GM12865 (cell line): ENCODE measurements at places on chromosomes 11 and 22.

DNA sequence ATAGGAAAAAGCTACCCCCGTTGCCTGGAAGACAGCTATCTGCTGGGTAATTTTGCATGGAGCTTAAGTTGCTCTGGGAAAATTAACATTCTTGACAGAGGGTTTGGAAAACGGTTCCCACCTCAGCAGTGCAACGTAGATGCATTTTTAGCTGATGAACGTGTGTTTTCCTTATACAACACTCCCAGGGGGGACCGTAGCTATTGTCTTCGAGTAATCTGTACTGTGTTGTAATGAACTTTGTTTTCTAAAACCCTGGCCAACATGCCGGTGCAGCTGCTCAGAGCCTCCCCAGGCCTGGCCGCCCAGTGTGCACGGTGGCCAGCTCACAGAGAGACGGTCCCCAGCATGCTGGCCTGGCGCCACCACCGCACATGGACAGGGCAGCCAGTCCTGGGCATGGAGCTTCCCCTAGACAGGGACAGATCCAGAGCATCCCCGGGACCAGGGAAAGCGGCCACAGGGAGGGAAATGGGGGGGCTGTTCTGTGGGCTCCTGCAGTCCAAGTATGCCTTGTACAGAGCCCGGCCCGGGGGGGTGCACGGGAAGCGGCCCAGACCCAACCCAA is 2.2 kb downstream of the TNNT3 start:
- no peak for DNase-seq

GRCh38 chr11:133793271-133794035 is 51.9 kb downstream of the SPATA19 start:
- no peak for DNase-seq

DNA sequence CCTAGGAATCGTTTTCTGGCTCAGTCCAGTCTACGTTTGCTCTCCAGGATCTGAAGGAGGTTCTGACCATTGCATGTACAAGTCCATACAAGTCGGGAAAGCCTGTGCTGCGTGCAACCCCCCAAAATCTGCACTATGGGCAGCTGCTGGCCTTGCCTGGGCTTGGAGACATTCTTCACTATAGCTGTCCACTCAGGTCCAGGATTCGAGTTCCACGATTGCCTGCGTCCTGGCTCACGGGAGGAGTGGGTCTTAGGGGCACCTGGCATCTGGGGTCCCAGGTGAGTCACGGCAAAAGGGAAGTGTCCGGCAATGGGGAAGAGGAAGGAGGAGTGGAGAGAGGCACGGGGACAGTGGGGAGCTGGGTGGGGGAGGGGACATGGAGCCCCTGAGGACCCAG is 563.0 kb downstream of the BRD1 start:
- no peak for DNase-seq

- DNase-seq = peak; percentile 33
Observed at GRCh38 chr11:79076526-79077115, 364.2 kb downstream of the TENM4 start.

- DNase-seq = no peak
Observed at GRCh38 chr11:80495116-80495515, 1054.3 kb upstream of the TENM4 start.

- no peak for DNase-seq
Observed at GRCh38 chr11:67030976-67031375, 8.0 kb downstream of the SYT12 start.

- no peak for DNase-seq
Observed at GRCh38 chr11:33195462-33196173, 34.3 kb upstream of the CSTF3 start.

GRCh38 chr11:4887591-4887990 is 5.9 kb downstream of the OR51T1 start:
- DNase-seq = no peak

DNA sequence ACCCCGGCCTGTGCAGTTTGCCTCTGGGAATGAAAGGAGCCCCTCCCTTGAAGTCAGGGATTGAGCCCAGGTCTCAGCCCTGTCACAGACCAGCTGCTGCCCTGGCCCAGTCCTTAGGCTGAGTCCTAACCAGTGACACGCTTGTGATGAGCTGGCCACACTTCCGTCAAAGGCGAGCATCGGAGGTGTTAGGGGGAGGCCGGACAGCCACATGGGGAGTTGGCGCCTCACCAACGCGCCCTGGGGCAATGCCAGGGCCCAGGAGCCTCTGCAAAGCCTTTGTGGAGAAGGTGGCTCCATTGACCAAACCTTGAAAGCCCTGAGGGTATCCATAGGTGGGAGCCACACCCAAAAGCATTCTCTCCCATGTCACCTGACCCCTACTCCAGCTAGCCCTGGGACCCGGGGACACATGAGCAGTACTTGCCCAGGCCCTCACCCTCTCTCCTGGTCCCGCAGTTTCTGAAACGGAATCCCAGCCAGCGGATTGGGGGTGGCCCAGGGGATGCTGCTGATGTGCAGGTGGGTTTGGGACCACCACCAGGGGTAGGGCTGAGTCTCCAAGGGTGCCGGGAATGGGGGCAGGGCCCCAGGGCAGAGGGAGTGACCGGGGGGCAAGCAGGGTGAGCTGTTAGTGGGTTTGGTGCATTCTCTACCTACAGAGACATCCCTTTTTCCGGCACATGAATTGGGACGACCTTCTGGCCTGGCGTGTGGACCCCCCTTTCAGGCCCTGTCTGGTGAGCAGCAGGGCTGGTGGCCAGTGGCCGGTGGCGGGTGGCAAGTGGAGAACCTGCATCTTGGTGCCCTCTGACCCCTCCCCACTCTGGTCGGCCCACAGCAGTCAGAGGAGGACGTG is 3.7 kb downstream of the PTPRCAP start:
- peak; percentile 37 for DNase-seq

- DNase-seq = no peak
Observed at GRCh38 chr22:35892192-35892591, 136.4 kb downstream of the RBFOX2 start.

- no peak for DNase-seq
Observed at GRCh38 chr11:24422376-24422775, 74.5 kb upstream of the LUZP2 start.

DNA sequence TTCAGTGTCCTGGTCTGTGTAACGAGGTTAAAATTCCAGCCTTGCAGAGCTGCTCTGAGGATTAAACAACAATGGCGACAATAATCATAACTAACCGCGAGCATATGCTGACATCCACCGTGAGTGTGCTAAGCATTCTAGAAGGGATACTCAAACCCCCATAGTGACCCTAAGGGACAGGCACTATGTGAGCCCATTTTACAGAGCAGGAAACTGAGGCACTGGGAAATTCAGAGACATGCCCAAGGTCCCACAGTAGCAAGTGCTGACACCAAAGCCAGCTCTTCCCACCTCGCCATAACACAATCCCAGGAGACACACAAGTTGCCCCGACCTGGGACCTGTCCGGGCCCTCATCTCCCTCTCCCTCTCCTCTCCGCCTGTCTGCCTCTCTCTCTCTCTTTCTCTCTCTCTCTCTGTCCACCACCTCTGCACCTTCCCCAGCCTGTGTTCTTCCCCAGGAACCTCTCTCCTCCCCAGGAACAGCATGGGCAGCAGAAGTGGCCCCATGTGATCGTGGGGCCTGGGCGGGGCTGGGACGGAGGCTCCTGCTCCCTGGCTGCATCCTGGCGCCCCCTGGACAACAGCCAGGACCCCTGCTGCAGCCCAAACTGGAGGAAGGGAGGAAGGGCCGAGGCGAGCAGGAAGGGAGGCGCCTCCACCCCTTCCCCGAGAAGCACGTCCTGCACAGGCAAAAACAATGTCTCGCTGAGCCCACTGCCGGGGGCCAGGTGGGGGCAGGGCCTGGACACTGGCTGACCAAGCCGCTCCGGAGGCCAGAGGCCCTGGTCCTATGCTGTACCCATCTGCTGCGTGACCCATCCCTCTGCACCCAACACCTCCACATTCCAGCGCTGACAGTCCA is 14.8 kb upstream of the MFNG start:
- no peak for DNase-seq

- DNase-seq = no peak
Observed at GRCh38 chr11:124085583-124085982, 29.7 kb upstream of the VWA5A start.

GRCh38 chr22:43811777-43812148 is 342 bp downstream of the EFCAB6 start:
- DNase-seq = peak; percentile 24

- no peak for DNase-seq
Observed at GRCh38 chr11:7485186-7486097, at the start of gene OLFML1. TSS of gene OLFML1 (plus strand) at chr11:7485506. CDS start at chr11:7485876, 370 bp downstream.

GRCh38 chr22:17665854-17666253 is 27.3 kb downstream of the BCL2L13 start:
- DNase-seq = no peak

DNA sequence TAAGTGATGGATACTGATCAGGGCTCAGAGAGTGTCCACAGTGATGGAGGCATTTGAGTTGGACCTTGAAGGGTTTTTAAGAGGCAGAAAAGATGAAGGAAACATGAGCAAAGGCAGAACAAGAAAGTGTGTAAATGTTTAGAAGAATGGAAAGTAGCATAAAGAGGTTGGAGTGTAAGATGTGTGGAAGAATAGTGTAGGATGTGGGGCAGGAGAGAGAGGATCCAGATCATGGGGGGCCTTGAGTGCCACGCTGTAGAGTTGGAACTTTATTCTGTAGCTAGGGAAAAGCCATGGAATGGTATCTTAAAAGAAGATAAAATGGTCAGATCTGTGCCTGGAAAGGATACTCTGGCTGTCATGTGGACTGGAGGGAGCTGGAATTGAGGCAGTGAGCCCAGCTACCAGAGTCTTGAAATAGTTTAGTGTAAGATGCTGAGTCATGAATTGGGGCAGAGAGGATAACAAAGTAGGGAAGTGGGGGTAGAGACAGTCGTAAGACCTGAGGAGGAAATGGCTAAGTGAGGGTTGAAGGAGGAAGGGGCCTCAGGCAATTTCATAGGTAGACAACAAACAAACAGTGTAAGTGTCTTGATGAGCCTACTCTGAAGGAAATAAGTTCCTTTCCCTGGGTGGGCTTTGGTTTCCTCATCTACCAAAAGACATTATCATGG is 6.7 kb downstream of the KCNE3 start:
- DNase-seq = no peak

- no peak for DNase-seq
Observed at GRCh38 chr22:17952273-17952801, 72.0 kb downstream of the MICAL3 start.

- DNase-seq = no peak
Observed at GRCh38 chr11:26278354-26278753, 53.6 kb upstream of the ANO3 start.

GRCh38 chr11:96506953-96507354 is 117.1 kb downstream of the JRKL start:
- DNase-seq = no peak

DNA sequence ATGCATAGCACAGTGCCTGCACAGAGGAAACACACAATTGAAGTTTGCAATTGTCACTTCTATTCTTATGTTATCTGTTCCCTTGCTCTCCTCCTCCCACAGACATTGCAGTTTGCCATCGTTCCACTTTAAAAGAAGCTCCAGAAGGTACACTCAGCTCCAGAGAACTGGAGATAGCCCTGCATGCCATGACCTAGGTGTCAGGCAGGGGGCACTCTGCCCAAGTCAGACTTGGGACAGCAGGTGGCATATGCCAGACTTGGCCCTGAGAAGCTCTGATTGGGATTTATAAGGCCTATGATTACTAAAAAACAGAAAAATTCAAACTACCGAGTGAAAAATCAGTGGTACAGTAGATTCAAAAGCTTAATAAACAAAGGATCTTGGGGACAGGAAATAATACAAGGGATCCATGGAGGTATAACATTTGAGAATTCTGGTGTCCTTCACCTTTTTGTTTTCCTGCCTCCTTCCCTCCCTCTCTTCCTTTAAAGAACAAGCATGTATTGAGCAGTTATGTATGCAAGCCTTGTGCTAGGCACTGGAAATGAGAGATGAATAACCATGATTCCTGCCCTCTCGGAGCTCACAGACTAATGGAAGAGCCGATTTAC is 40.0 kb downstream of the TENM4 start:
- peak; percentile 48 for DNase-seq
